ENCODE measurements at places on chromosomes 1 and 21.

- no peak for DNase-seq
Measured at GRCh38 chr1:116544588-116545358, 26.1 kb downstream of the CD58 start.

- no peak for DNase-seq
Measured at GRCh38 chr1:52240592-52241210, 98.8 kb downstream of the ZFYVE9 start.

DNA sequence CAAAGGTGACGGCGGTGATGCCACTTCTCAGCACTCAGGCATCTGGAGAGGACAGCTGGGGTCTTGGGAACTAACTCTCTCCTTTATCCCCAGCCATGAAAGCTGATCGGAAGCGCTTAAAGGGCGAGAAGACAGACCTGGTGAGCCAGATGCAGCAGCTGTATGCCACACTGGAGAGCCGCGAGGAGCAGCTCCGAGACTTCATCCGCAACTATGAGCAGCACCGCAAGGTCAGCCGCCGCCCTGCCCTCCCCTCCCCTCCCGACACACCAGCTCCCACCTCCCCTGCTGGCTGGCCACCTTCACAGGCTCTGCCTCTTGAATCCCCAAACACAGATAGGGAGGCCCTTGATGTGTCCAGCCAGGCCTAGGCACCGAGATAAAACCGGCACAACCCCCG, 118.9 kb upstream of the TMEM51 start:
- DNase-seq, result no peak

DNA sequence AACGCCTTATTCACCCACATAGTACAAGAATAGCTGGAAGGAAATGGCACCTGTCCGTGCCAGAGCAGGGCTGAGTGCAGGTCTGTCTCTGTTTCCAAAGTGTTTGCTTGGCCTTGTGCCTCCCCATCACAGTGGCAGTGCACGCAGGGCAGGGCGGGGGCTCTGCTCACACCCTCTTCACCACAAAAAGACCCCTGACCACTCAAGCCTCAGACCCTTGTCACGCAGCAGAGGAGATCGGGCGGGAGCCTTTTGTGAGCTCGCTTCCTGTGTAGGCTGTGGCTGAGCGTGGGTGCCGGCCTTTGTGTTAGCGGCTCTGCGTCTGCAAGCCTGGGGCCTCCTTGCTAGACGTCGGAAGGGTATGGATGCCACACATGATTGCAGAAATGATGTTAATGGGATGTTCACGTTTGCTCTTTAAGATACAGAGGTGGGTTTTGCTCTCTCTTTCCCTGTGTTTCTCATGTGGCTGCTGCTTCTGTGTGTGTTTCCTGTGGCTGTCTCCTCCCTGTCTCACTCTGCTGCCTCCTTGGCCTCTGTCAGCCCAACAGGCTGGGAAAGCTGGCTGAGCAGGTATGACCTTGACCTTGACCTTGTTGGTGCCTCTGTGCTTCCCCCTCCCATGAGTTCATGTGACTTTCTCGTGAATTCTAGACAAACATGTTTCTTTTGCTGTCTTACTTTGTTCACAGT, 45.4 kb downstream of the S100B start:
- no peak for DNase-seq

GRCh38 chr1:161266202-161266601, 7.7 kb downstream of the PCP4L1 start:
- DNase-seq, result peak; percentile 27

DNA sequence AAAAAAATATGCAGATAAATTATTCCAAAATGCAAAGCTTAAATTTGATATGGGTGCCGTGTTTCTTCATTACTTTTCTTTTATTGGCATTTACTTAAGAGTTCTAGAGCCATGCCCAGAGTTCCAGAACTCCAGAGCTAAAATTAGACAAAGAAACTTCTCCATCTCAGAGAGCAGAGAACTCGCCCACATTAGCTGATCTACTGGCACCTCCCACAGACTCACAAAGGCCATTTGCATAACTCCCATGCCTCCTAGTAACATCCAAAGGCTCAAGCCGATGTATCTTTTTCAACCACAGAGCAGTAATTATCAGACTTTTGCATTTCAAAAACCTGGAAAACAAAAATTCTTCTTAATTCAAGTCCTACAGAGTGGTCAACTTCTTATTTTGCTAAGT, 323.8 kb upstream of the ST6GALNAC5 start:
- no peak for DNase-seq

DNA sequence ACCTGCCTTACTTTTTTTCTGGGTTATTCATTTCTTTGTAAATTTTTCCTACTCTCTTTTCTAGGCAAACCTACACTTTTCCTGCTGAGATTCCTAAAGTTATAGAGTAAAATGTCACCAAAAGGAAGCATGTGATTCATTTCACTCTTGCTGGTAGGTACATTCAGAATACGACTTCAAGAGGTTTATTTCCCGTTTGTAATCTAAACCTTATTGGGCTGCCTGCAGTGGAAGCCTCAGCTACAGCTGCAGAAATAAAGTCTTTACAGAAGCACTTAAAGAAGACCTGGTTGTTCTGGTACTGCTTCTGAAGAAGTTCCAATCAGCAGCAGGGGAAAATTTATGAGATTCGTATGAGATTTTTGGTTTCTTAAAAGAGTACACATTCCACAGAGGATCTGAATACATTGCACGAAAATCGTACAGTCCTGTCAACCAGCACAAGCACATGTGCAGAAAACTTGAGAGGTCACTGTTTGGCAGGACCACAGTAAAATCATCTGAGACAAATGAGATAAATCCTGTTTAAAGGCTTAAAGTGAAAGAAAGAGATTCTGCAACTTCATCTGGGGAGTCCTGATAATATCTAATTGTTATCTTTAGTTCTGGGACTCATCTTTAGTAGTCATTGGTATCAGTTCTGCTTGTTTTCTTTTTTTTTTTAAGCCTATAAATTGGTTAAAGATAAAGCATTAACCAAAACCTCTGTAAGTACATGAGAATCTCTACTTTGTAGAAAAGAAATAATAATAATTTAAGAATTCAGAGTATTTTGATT, 109.9 kb upstream of the ADGRL2 start:
- no peak for DNase-seq

DNA sequence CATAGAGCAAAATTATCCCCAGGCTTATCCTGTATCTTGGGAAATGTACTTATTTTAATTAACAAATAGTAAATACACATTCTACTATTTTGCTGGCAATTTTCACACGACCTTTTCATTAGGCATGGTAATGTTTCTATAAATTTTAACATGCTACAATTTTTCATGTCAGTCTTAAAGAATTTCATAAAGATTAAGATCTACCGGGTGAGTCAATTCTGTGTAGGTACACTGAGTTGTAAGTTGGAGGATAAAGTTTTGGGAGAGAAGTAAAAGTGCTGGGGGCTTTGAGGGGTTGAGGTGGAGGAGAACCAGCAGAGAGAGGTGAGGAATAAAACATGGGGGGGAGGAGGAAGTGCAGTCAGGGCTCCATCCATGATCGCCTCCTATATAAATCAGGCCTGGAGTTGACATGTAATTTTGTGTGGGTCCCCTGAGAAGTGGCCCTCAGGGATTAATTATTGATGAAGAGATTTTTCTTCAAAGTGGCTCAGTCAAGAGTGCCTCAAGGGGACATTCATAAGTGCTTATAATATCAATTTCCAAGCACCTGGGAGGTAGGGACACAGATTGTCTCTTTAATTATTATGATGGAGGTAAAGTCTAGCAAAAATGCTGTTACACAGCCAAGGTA, 7.2 kb downstream of the DPYD start:
- no peak for DNase-seq

GRCh38 chr21:20944139-20944538, 54.1 kb upstream of the NCAM2 start:
- no peak for DNase-seq

DNA sequence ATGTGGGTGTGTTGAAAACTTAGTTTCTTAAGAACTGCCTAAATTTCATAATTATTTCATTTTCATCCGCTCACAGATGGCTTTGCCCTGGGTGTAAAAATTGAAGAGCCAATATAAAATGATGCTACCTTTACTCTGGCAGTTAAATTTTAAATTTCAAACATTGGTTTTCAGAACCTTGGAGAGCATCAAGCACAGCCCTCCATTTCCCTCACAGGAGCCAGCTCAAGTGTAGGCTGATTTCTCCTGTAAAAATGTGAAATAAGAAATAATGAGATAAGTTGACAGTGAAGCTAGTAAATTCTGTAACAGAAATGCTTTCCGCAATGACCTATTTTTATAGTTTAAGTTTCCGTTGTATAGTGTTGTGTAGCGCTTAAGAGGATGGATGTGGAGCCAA, 53.9 kb upstream of the AKT3 start:
- DNase-seq, result no peak

GRCh38 chr1:77776007-77776700, 3.3 kb upstream of the MIGA1 start:
- DNase-seq, result no peak

DNA sequence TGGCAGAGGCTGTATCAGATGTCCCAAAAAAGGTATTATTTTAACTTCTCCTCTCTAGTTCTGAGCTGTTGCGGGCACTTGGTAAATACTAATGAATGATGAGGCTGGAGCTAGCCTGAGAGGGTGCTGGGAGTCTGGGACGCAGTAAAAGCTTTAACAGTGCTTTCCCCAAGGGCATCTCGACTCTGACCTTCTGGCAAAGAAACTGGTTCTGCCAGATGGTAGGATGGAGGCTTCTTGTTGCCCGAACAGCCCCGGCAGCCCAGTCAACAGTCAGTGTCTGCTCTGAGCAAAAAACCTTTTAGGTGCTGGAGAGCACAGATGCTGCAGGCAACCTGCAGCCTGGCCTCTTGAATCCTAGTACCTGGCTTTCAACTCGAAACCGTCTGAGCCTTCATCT, 2.5 kb upstream of the PNRC2 start:
- no peak for DNase-seq

DNA sequence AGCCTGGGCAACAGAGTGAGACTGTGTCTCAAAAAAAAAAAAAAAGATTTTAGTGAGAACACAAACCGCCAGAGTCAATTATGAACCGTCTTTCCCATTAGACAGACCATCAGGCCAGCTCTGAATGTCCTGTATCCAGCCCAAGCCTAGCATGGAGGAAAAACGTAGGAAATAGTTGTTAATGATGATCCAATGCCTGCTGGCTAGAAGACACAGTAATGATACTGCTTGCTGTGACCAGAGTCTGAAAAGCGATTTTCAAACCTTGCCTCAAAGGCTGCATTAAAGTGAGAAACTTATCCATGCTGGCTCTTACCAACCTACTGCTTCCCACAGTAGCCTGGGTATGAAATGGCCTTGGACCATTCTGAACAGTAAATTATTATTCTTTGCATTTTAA, 17.0 kb downstream of the COA7 start:
- DNase-seq, result no peak

DNA sequence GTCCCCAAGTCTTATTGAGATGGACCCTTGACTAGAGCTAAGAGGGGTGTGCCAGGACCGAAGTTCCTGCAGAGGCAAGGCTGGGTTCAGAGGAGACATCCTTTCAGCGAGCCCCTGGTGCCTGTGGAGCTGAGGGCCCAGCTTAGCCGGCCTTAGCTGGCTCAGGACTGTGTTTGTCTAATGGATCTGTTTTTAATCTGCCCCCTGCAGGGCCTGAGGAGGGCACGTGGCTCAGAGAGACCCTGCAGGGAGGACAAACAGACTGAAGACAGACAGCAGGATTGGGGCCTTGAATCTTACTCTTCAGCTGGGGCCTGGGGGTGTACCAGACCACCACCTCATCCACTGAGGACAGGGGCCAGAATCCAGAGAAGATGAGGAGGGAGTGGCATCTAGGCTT, 1.6 kb downstream of the CRABP2 start:
- no peak for DNase-seq

DNA sequence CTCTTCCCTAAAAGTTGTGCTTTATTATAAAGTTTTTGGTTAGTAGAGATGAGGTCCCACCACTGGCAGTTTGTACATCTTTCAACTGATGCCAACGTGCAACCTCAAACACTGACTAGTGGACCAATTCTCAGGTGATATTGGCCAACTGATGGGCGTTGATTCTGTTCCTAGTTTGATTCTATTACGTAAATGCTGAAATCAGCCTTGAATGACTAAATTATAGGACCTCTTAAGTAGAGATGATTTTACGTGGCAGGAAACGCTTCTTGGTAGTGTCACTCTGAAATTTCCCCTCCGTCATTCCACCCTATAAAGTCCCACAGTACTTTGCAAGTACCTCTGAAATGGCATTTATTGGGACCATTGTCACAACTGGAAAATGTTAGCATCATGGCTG, 8.8 kb upstream of the FNDC7 start:
- no peak for DNase-seq
